ENCODE measurements at places on chromosomes 7 and 10.

- DNase-seq, result peak; percentile 22
Observed at GRCh38 chr7:6443372-6443941, 4.3 kb downstream of the DAGLB start.

GRCh38 chr10:63491588-63492316, 26.0 kb upstream of the JMJD1C start:
- no peak for DNase-seq

- no peak for DNase-seq
Observed at GRCh38 chr10:4431114-4431863, 394.7 kb upstream of the AKR1E2 start.

DNA sequence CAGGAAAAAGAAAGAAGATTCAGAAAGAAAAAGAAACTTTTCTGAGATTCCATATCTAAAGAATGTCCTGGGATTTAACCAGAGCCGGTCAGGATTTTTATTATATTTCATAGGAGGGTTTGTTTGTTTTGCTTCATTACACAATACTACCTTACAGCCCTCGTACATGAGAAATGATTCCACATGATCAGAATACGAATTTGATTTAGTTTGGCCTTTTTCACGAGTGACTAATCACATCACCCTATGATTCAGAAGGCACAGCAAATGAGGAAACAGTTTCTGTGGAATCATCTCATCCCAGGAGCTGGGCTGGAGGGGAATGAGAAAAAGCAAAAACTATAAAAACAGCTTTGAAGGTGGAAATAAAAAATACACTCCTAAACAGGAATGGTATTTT, 54.7 kb upstream of the VWC2 start:
- DNase-seq, result no peak

DNA sequence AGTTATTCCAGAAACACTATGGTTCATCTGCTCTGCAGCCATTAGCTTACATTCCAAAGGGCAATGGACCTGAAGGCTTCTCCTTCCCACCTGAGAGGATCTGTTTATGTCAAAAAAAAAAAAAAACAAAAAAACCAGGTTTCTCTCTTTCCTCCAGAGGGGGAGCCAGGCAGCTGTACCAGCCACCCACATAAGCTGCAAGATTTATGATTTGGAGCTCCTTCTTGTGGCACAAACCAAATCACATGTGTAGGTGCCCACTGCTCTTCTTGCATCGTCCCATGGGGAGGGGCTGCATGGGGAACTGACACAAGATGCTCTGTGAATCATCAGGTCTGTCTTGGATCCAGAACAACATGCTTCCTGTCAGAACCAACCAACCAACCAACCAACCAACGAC, 231.6 kb upstream of the IGFBP3 start:
- no peak for DNase-seq

GRCh38 chr10:50420196-50420595, 168.9 kb upstream of the ASAH2 start:
- DNase-seq, result no peak

- no peak for DNase-seq
Observed at GRCh38 chr10:49133706-49134248, at the start of gene FAM170B. FAM170B (minus strand) TSS chr10:49134021; CDS start chr10:49133918, 103 bp downstream.
